ENCODE measurements at places on chromosomes 1 and 21. TPM values are rescaled to one million over a fixed set of nuclear protein-coding genes. Genes with fewer than 3 reads are reported as not detected.

- no peak for DNase-seq
Observed at GRCh38 chr1:60376196-60376595, 302.6 kb upstream of the C1orf87 start.

The TSPEAR gene
- not detected for total RNA-seq

- DNase-seq = no peak
Observed at GRCh38 chr1:219666242-219666641, 53.3 kb upstream of the ZC3H11B start.

DNA sequence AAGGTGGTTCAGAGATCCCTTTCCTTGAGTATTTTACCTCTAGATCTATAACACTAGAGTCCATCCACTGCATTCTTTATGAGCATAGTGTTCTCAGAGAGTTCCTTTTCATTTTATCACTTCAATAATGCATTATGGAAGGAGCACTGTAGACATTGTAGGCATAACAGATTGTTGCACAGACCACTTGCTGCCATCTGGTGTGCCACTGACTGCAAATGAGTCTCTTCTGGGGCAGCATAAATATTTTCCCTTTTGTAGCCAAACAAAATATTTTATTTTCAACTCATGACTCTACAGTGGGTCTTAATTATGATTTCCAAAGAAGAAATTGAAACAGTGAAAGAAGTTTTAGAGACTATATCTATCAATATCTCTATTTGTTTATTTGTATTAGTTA, 290.4 kb downstream of the OLFM3 start:
- no peak for DNase-seq

DNA sequence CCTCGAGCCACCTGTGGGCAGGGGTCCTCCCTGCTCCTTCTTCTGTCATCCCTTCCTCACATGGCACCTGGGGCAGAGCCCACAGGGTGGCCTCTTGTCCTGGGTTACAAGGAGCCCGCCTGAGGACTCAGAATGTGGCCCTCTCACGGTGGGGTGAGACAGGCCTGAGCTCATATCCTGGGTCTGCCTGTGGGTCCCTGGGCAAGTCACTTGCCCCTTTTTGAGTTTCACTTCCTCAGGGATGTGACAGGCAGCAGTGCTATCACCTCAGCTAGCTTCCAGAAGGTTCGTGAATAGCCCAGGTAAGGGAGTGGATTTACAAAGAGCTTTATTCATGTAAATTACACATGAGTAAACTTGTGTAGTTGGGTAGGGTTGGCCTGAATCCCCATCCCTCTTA, 33.5 kb downstream of the HTR6 start:
- no peak for DNase-seq

The TMEM125 gene
- 15.2 TPM for total RNA-seq

GRCh38 chr1:112882271-112882744, 73.7 kb downstream of the SLC16A1 start:
- no peak for DNase-seq

- DNase-seq = no peak
Observed at GRCh38 chr1:116577759-116578314, 7.0 kb upstream of the CD58 start.

GRCh38 chr1:161209790-161210409, 5.2 kb upstream of the FCER1G start:
- DNase-seq = no peak

Data from esophagus squamous epithelium (tissue), 5 donors.